AML-193 (cell line): ENCODE measurements at places on chromosomes 4 and X.
A peak's percentile ranks its signal among the peaks of the same experiment; 100 is the strongest.

DNA sequence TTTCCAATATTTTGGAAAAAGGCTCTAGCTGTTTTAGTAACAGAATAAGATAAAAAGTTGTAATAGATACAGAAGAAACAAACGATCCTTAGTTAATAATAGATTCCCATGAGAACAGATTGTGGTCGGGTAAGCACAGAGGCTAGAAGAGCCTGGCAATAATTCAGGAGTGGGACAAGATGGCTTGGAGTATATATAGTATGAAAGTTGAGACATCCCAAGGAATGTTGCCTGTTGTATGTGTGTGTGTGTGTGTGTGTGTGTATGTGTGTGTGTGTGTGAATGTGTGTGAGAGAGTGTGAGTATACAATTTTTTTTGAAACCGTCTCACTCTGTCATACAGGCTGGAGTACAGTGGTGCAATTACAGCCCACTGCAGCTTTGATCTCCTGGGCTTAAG is 150.7 kb downstream of the PDGFC start:
- no peak for DNase-seq

DNA sequence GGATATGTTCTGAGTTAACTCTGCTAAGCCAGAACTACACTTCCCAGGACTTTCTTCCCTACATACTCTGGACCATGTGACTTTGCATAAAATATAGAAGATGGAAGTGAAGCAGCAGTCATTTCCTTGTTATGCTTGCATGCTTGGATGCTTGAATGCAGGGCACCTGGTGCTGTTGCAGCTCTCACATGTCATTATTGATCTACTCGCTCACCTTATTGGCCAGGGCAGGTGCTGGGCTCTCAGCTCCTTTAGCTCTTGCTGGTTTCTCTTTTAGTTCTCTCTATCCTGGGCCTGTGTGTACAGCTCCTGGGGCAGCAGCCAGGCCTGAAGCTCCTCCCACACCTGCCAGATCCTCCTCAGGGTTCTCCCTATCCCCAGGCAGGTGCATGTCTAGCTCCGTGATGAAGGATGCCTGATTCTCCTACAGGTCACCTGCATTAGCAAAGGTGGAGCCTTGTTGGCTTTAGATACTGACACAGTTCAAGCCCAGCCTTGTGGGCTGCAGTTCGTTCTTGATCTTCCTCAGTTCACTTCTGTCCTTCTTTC is 53.3 kb downstream of the MED28 start:
- no peak for DNase-seq

DNA sequence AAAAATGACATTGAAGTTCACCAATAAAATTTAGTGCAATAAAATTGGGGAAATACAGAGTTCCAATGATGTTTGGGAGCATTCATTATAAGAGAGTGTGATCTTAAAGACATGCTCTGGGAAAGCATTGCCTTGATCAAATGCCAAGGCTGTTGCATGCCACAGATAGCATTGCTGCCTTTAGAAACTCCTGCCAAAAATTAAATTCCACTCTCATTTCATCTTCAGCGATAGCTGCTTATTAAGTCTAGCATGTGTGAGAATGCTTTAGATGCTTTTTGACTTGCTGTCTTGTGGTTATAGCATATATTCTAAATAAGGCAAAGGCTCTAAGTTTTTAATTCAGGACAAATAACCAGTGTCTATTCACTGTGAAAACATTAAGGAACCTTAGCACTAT is 49.3 kb downstream of the NPNT start:
- no peak for DNase-seq

- DNase-seq, result no peak
Measured at GRCh38 chrX:153764786-153765137, 713 bp downstream of the PLXNB3 start.

DNA sequence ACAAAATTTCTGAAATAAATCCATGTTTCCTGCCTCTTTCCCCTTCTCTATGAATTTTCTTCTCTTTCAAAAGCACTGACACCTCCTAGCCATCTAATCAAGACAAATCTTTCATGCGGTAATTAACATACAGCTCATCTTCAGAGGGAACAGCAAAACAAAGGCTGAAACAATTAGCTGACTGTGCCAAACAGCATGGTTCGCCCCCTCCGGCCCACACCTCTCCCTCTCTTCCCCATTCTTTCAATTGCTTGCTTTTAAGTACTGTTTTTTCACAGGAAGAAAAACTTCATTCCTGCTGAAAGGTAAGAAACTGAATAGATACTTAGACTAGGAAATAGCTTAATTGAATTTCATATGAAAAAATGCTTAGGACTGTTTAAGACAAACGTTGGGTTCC is 291.1 kb upstream of the NOCT start:
- DNase-seq, result no peak

DNA sequence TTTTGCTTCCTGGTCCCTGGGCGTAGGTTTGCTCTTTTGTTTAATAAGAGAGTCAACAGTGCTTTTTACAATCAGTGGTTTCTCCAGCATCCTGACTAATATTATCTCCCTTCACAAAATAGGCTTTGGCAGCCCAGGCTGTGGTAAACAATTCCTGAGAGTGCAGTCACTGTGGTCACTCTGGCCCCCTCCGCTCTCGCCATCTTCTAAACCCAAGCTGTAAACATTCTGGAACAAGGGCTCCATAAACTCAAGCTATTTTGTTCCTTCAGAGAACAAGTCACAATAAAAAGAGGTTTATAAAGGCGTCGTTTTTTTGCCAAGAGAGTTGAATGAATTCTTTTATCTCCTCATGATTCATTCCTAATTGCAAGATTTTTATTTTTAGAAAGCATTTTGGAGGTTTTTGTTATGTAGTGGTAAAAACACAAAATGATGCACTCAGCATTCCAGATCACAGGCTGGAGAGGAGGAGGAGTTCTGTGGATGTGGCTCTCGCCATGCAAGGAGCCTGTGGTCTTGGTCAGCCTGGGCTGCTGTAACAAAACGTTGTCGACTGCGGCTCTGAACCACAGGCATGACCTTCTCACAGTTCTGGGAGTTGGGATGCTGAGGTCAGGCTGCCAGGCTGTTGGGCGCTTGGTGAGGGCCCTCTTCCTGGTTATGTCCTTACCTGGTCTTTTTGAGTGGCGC is 486.4 kb upstream of the FAT1 start:
- no peak for DNase-seq

GRCh38 chr4:16692961-16693506 is 205.4 kb downstream of the LDB2 start:
- no peak for DNase-seq

DNA sequence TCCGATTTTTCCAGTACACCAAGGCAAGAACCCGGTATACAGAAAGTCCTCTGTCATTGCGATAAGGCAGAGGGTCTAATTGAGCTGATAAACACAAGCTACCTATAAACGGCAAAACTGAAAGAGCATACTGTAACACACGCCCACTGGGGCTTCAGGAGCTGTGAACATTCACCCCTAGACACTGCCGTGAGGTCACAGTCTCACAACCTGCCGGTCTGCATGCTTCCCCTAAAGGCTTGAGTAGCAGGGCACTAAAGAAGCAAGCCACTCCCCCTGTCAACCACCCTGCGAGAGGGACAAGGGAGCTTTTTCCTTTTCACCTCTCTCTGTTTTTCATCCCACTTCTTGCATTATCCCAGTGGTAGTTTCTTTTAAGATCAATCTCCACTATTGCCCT is 22.4 kb upstream of the F9 start:
- no peak for DNase-seq

- peak; percentile 59 for DNase-seq
Measured at GRCh38 chrX:118698516-118699170, 28.8 kb upstream of the IL13RA1 start.
